ENCODE measurements at places on chromosomes 12 and 14.

DNA sequence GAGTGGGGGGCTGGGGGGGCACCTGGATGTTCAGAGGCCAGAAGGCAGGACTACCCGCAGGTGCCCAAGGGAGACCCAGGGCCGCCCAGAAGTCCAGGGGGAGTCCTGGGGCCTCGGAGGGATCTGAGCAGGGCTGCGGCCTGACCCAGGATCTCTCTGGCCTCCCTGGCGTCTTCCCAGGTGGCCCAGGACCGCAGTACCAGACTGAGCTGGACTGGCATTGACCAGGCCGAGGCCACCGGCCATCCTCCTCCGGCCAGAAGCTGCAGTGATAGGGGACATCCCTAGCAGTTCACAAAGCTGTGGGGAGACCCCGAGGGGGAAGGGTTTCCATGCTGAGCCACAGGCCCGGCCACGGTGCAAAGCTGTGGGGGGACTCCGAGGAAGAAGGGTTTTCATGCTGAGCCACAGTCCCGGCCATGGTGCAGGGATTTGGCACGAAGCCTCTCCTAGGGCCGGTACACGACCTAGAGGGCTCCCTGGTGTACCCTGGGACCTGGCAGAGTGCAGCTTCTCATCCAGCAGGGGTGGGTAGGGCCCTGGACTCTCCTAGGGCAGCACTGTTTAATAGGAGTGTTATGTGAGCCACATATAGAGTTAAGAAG is 24.4 kb downstream of the FBRSL1 start:
- DNase-seq = no peak

DNA sequence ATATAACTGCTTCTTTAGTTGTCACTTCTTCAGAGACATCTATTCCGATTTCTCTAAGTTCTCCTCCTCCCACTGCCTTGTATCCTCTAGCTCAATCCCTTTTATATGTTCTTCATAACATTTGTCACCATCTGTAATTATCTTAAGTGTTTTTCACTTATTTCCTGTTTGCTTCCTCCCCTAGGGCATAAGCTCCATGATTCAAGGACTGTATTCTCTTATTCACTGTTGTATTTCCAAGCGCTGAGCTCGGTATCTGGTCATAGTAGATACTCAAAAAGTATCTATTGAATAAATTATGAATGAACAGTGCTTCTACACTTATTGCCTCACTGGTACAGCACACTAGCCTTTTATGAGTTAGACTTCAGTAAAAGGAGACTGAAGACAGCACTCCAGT is 109.0 kb upstream of the TMPO start:
- no peak for DNase-seq

GRCh38 chr12:53516758-53517455 is 9.6 kb upstream of the NPFF start:
- no peak for DNase-seq

- no peak for DNase-seq
These were observed 343 bp upstream of the NOVA1 start for GRCh38 chr14:26598081-26598671.

DNA sequence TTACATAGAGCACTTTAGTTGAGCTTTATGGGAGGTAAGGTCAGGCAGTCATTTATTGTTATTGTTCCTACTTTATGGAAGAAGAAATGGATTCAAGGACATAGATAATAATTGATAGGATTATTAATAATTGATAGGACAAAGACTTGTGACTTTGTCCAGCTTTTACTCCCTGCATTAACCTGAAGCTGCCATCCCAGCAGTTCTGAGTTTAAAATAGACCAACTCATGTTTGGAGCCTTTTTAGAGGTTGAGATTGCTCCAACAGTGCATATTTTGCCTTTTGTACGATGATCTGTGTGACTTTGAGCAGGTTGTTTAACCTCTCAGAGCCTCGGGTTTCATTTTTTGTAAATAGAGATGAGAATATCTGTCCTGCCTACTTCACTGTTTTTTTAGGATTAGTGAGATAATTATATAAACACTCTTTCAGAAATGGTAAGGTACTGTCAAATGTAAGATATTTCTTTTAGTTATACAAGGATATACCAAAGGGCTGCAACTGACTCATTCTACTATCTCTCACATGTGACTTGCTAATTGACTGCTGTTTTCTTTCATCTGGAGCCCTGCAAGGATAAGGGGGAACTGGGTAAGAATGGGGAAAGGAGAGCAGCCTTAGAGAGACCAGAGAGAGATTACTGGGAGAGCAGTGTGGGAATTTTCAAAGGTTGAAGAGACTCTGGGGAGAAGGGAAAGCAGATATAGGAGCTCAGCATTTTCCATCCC is 15.3 kb downstream of the WDR20 start:
- no peak for DNase-seq

DNA sequence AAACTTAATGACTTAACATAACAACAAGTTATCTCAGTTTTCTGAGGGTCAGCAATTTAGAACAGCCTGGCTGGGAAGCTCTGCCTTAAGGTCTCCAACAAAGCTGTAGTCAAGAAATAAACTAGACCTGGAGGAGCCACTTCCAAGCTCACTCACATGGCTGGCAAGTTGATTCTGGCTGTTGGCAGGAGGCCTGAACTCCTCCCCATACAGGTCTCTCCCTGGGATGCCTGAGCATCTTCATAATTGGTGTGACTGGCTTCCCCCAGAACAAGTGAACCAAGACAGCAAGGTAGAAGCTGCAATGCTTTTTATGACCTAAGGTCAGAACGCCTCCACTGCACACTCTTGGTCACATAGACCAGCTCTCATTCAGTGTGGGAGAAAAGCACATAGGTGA is 128.3 kb downstream of the SAMD4A start:
- DNase-seq = no peak

- DNase-seq = no peak
These were observed 219.8 kb downstream of the SLC2A13 start for GRCh38 chr12:39886106-39886505.

GRCh38 chr12:104627990-104628830 is 171.5 kb downstream of the CHST11 start:
- no peak for DNase-seq

- no peak for DNase-seq
These were observed 40.6 kb downstream of the BRMS1L start for GRCh38 chr14:35866595-35867279.

- DNase-seq = no peak
These were observed 49.5 kb downstream of the RBMS2 start for GRCh38 chr12:56571121-56571520.

GRCh38 chr12:50057000-50057841 is at the start of gene ASIC1:
Gene ASIC1, plus strand, starts transcription at chr12:50057596. Its CDS starts 1,171 bp downstream, at chr12:50058767.
- DNase-seq = no peak

DNA sequence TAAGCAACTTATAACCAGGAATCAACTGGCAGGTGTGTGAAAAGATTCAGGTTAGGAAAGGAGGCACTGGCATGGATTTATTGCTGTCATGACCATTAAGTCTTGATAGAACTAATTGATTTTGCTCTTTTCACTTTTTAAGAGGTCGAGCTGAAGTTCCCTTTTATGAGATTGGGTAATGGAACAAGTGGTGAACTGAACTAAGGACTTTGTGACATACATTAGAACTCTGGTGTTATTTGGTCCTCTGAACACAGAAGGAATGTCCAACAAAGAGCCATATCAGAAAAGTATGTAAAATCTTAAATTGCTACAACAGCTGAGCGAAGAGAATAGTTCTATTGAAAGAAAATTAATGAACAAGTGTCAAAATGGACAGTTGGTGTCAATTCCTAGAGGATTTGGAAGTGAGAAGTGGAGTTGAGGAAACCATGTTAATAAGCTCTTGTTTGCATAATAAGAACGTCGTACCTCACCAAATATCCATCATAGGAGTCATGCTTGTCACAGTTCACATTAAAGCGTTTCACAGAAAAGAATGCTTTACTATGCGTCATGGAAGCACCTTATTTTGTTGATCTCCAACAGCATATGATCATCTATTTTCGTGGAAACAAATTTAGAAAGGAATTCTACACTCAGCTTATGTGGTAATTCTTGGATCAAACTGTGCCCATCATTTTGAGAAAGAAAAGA is 8.4 kb upstream of the MYF6 start:
- no peak for DNase-seq

- DNase-seq = no peak
These were observed 111.2 kb downstream of the LRRIQ1 start for GRCh38 chr12:85147331-85147730.

- no peak for DNase-seq
These were observed 16.4 kb downstream of the NID2 start for GRCh38 chr14:52052288-52052943.

DNA sequence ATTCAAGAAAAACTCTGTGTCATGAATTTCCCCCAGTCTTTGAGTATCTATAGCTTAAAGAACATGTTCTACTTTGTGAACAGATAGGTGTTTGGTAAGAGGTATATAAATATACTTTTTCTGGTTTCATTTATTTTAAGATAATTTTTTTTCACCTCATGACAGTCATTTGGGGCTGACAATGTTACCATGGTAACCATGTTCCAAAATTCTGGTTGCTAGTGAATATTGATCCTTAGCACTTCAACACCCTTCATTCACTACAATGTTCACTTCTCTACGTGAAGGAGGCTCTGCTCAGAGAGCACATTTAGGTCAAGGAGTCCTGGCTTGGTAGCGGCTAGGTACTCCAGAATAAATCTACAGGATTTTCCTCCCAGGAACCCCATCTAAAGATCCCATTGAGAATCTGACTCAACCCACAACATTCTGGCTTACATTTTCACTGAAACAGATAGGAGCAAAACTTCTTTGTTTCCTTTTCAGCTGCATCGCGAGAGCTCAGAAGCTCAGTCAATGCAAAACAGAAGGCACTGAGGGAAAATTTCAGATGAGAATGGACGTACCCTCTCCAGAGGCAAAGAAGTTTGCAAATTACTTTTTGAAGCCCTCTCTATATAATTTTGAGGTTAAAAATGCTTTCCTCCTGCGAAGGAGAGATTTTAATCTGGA is 93.6 kb downstream of the ARF6 start:
- DNase-seq = no peak

- DNase-seq = no peak
These were observed 2.2 kb downstream of the PCBP2 start for GRCh38 chr12:53453953-53454640.

DNA sequence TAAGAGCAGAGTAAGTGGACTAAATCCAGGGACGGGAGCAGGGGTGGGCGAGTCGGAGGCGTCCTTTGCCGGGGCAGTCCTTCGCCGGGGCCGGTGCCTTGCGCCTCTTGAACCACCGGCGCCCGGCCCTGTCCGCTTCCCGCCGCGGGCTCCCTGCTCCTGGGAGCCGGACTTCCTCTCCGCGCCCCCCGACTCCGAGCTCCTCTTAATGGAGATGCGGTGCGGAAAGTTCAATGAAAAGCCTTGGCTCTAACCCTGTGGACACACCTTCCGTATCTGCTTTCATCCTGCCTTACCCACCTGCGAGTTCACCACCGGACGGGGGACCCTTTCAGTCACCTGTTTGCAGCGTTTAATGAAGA is 412 bp downstream of the FGFR1OP2 start:
- DNase-seq = no peak
